ENCODE measurements at places on chromosomes 3 and 15.
A peak's percentile ranks its signal among the peaks of the same experiment; 100 is the strongest.

DNA sequence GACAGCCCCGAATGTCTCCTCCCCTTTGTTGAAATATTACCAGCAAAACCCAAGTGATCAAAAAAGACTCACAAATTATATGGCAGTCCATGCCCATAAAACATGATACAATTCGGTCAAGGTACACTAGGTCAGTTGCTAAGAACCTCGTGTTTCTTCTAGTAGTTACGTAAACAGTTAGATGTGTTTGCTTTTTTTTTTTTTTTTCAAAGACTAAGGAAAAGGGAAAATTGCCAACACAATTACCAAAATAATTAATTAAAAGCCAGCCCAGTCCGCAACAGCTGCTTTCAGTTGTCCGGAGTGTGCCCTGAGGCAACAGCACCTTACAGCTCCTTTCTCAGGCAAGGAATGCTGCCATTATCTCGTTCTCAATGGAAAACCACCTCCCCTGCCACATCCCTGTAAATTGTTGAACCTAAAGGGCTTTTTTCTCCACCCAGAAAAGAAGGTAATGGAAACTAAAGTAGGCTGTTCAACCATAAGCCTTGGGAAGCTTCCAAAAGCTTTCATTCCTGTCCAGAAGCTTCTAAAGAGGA lies 129.2 kb upstream of the TSC22D2 start:
- H3K4me1 ChIP-seq = no peaks in the 10 kb centered on the region
- H3K27me3 ChIP-seq = no peaks in the 10 kb centered on the region
- no peaks in the 10 kb centered on the region for H3K36me3 ChIP-seq
- H3K4me3 ChIP-seq = no peak overlapping the region
- DNase-seq = no peak
- H3K27ac ChIP-seq = no peak overlapping the region

- H3K4me3 ChIP-seq = peak within 1 kb of the TSS; percentile 32
- no peaks in the 10 kb centered on the region for H3K36me3 ChIP-seq
- no peaks in the 10 kb centered on the region for H3K4me1 ChIP-seq
- no peaks in the 10 kb centered on the region for H3K27me3 ChIP-seq
- DNase-seq = peak; percentile 95
Measured at GRCh38 chr15:88638626-88639372, at the start of gene ISG20. TSS of gene ISG20 (plus strand) at chr15:88639016. CDS start at chr15:88639367, 351 bp downstream.

GRCh38 chr3:10505050-10505790 lies at the start of gene ATP2B2:
TSS of gene ATP2B2 (minus strand) at chr3:10505586. CDS start at chr3:10449543, 56,043 bp downstream.
- H3K27ac ChIP-seq = no peak within 1 kb of the TSS
- H3K27me3 ChIP-seq = no peaks in the 10 kb centered on the region
- no peaks in the 10 kb centered on the region for H3K4me1 ChIP-seq
- H3K36me3 ChIP-seq = no peaks in the 10 kb centered on the region
- peak within 1 kb of the TSS; percentile 11 for H3K4me3 ChIP-seq

DNA sequence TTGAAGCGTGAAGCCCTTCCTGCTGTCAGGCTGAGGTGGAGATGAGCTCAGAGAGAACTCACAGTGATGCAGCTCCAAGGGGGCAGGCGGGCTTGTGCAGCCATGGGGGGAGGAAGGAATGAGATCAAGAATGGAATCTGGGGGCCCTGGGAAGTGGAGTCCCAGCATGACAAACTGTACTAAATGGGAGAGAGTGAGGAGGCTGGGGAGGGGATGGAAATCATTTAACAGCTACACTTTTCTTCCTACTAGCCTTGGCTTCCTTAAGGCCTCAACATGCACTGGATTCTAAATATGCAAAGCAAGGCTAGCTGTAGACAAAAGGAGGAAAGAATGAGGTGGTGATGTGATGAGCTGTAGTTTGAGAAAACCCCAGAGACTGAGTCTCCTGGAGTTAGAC lies 133.9 kb downstream of the EEFSEC start:
- peaks cover 3% of the 10 kb centered on the region for H3K36me3 ChIP-seq
- peaks cover 5% of the 10 kb centered on the region for H3K4me1 ChIP-seq
- no peak overlapping the region for H3K4me3 ChIP-seq
- H3K27ac ChIP-seq = no peak overlapping the region
- DNase-seq = no peak

DNA sequence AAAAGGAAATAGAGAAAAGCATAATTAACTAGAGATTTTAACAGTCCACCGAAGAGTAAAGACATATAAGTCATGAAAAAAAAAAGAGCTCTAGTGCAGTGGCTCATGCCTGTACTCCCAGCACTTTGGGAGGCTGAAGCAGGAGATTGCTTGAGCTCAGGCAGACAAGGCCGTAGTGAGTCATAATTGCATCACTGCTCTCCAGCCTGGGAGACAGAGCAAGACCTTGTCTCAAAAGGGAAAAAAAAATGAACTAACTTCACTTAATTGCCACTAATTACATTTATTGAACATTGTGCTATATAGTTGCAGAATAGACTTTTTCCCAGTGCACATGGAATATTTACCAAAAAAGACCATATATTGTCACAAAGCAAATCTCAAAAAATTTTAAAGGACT lies 221.8 kb downstream of the CBLB start:
- no peak for DNase-seq
- H3K4me1 ChIP-seq = no peaks in the 10 kb centered on the region
- H3K4me3 ChIP-seq = no peak overlapping the region
- no peaks in the 10 kb centered on the region for H3K36me3 ChIP-seq

DNA sequence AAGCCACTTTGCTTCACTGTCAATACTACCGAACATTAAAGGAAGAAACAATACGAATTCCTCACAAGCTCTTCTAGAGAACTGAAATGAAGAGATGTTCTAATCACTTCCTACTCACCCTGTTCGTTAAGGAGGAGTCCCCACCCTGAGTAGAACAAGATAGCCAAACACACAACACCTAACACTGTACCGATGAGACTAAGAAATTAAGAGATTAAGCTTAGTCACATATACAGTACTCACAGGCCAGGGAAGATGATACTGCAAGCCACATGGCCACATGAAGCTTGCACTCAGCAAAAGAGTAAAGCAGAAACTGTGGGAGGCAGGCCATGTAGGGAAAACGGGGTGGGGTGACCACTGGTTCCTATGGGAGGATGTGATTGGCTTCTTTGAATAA lies 48.0 kb downstream of the CGGBP1 start:
- H3K36me3 ChIP-seq = no peaks in the 10 kb centered on the region
- H3K4me3 ChIP-seq = no peak overlapping the region
- H3K4me1 ChIP-seq = no peaks in the 10 kb centered on the region
- H3K27ac ChIP-seq = no peak overlapping the region
- H3K27me3 ChIP-seq = no peaks in the 10 kb centered on the region
- DNase-seq = no peak

DNA sequence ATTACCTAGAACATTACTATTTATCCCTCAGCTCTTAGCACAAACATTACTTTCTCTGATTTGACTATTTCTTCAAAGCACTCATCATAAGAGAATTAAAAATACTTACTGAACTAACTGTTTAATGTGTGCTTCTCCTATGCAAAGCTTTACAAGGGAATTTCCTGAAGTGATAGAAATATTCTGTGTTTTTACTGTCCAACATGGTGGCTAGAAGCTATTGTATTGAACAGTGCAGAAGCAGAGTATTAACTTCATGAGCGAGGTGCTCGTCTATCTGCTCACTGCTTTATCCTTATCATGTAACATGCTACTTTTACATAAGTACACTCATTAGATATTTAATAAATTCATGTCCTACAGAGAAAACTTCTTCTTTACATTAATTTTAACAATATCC lies 239.1 kb downstream of the ISL2 start:
- no peaks in the 10 kb centered on the region for H3K27me3 ChIP-seq
- DNase-seq = no peak
- no peaks in the 10 kb centered on the region for H3K4me1 ChIP-seq
- no peak overlapping the region for H3K27ac ChIP-seq
- no peak overlapping the region for H3K4me3 ChIP-seq

GRCh38 chr3:102018551-102018950 lies 169.2 kb downstream of the NFKBIZ start:
- no peaks in the 10 kb centered on the region for H3K36me3 ChIP-seq
- H3K4me1 ChIP-seq = no peaks in the 10 kb centered on the region
- no peaks in the 10 kb centered on the region for H3K27me3 ChIP-seq
- no peak overlapping the region for H3K27ac ChIP-seq

DNA sequence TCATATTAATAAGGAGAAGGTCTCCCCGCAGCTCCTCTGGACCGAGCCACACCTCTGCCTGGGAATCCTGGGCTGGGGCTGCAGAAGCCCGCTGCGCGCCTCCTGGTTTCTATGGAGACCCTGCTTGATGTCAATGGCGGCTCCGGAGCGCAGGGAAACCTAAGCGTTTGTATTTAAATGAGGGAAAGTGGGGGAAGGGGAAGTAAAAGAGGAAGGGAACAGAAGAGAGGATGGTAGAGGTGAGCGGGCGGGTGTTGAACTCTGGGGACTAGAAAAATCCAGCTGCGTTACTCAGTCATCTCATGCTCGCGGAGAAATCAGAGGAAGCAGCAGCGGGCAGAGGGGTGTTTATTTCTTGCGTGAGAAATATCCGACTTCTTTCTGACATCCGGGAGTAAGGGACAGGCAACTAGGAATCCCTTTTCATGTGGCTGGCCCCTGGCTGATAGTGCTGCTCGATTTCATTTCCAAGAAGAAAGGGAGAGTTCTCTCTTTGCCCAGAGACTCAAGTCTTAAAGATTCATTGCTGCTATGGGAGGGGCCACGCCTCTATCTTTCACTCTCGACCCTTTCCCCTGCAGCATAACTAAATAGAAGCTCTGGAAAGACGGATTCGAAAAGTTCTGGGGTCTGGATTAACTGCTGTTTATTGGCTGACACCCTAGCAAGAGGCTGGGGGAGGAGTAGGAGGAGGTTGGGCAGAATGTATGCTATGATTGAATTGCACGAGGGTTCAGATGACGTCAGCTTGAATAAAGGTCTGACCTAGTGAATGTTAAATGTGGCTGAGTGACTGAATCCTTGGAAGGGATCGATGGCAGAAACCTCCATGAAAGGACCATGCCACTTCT lies 110.5 kb upstream of the GAP43 start:
- peak; percentile 18 for DNase-seq
- H3K4me3 ChIP-seq = peak overlapping the region; percentile 48
- H3K27ac ChIP-seq = peak overlapping the region; percentile 61
- H3K36me3 ChIP-seq = no peaks in the 10 kb centered on the region
- H3K27me3 ChIP-seq = no peaks in the 10 kb centered on the region
- H3K4me1 ChIP-seq = no peaks in the 10 kb centered on the region

DNA sequence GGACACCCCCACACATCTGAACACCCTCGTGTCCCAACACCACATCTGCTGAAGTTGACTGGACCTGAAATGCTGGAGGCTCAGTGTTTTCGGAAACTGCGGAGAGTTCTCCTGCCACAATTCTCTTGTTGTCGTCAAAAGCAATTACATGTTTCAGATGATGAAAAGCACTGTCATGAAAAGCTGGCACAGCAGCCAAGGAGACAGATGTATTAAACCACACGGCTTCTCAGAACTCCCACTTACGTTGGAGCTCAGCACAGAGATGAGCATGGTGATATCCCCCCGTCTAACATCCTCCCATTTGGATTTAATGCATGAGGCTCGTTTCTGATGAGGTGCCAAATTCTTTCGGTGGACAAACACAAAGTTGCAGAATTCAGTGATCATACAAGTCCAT lies 180.1 kb downstream of the RORA start:
- no peaks in the 10 kb centered on the region for H3K27me3 ChIP-seq
- peaks cover 3% of the 10 kb centered on the region for H3K4me1 ChIP-seq
- peak; percentile 41 for DNase-seq
- no peaks in the 10 kb centered on the region for H3K36me3 ChIP-seq
- H3K4me3 ChIP-seq = no peak overlapping the region
- peak overlapping the region; percentile 22 for H3K27ac ChIP-seq

- H3K4me3 ChIP-seq = no peak overlapping the region
- no peaks in the 10 kb centered on the region for H3K36me3 ChIP-seq
- no peak for DNase-seq
- no peaks in the 10 kb centered on the region for H3K4me1 ChIP-seq
Measured at GRCh38 chr15:36899696-36900095, 200.7 kb downstream of the MEIS2 start.

DNA sequence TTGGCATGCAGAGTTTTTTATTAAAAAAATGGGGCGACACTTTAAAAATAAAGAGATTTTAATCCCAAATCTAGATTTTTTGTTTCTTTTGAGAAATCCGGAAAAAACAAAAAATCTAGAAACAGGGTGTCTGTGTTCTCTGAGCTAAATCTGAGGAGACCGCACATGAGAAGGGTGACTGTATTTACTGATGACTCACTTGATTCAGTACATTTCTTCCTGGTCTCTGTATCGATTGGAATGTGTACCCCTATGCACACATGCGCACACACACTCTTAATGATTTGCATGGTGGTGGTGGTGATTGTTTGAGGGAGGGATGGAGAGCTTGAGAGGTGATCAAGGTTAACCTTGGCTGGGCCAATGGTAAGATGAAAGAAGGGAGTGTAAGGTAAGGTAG lies 443.1 kb upstream of the THRB start:
- no peak overlapping the region for H3K27ac ChIP-seq
- H3K36me3 ChIP-seq = no peaks in the 10 kb centered on the region
- H3K4me3 ChIP-seq = no peak overlapping the region
- no peaks in the 10 kb centered on the region for H3K27me3 ChIP-seq
- no peak for DNase-seq

- no peak overlapping the region for H3K4me3 ChIP-seq
- H3K27me3 ChIP-seq = no peaks in the 10 kb centered on the region
- no peaks in the 10 kb centered on the region for H3K36me3 ChIP-seq
- H3K27ac ChIP-seq = no peak overlapping the region
Measured at GRCh38 chr3:131608296-131608695, 105.5 kb upstream of the MRPL3 start.

DNA sequence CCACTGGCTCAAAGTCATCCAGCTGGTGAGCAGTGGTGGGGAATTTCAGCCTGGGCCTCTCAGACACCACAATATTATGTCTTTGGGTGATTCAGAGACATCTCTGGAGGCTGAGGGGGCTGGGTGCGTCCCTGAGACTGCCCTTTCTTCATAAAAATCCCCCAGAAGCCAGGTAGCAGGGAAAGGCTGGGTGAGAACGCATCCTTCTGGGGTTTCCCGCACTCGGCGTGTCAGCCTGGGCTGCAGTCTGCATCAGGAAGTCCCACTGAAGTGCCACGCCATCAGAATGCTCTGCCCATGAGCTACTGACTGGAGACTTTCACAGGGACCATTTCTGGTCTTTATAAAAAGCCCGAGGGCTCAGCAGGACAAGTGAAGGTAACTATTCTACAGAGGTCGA lies 148.8 kb upstream of the SLC6A11 start:
- H3K27me3 ChIP-seq = no peaks in the 10 kb centered on the region
- H3K4me3 ChIP-seq = no peak overlapping the region
- peak overlapping the region; percentile 60 for H3K27ac ChIP-seq

- H3K4me3 ChIP-seq = no peak overlapping the region
- H3K36me3 ChIP-seq = no peaks in the 10 kb centered on the region
- H3K27ac ChIP-seq = no peak overlapping the region
- no peak for DNase-seq
- no peaks in the 10 kb centered on the region for H3K27me3 ChIP-seq
Measured at GRCh38 chr3:45240292-45240691, 14.2 kb upstream of the TMEM158 start.

DNA sequence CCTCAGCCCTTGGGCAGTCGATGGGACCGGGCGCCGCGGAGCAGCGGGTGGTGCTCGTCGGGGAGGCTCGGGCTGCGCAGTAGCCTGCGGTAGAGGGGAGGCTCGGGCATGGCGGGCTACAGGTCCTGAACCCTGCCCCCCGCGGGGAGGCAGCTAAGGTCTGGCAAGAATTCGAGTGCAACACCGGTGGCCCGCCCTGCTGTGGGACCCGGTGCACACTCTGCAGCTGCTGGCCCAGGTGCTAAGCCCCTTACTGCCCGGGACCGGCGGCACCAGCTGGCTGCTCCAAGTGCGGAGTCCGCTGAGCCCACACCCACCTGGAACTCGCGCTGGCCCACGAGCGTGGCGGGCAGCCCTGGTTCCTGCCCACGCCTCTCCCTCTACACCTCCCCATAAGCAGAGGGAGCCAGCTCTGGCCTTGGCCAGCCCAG lies 377.7 kb upstream of the RBMS3 start:
- H3K4me1 ChIP-seq = no peaks in the 10 kb centered on the region
- H3K27me3 ChIP-seq = no peaks in the 10 kb centered on the region
- no peak overlapping the region for H3K4me3 ChIP-seq
- H3K27ac ChIP-seq = no peak overlapping the region

All from uterus (tissue), 4 donors.